Fibroblast of skin of right quadriceps (primary cell): ENCODE measurements at places on chromosomes 6 and 20.

DNA sequence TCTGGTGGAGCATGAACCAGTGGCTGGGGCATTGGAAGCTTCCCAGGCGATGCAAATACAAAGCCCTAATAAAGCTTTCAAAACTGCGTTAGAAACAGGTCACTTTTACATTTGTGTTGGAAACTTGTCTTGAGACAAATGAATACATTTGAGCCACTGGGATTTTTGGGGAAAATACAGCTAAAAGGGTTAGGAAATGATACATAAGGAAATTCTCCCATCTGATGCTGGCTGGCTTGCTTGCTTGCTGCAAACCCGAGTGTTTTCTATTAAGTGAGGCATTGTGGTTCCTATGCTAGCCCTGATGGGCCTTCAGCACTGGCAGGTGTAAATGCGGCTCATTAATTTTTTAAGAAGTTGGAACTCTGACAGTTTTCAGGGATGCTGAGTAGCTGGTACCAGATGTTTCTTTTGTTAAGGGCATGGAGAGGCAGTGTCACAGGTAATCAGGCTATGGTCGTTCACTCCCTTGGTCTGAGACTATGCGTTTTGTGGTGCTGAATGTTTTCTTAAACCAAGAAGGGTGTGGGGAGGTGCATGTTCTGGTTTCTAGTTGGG, 35.2 kb downstream of the RREB1 start:
- no peak for DNase-seq

GRCh38 chr20:58374027-58374850, 14.8 kb upstream of the VAPB start:
- no peak for DNase-seq

DNA sequence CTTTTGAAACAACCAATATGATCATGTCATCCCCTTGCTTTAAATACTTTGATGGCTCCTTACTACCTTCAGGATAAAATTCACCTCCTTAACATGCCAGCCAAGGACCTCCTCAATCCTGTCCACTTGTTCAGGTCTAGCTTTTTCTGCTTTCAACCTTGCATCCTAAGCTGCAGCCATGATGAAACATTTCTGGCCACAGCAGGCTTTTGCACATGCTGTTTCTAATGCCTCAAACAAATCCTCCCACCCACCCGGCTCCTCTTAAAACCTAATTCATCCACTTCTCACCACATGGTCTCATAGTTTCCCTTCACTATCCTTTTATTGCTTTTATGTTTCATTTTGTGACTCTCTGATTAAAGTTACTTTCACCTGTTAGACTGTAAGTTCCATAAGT, 124.6 kb downstream of the MYB start:
- no peak for DNase-seq

GRCh38 chr6:42452171-42453030, 675 bp upstream of the TRERF1 start:
- peak; percentile 87 for DNase-seq

DNA sequence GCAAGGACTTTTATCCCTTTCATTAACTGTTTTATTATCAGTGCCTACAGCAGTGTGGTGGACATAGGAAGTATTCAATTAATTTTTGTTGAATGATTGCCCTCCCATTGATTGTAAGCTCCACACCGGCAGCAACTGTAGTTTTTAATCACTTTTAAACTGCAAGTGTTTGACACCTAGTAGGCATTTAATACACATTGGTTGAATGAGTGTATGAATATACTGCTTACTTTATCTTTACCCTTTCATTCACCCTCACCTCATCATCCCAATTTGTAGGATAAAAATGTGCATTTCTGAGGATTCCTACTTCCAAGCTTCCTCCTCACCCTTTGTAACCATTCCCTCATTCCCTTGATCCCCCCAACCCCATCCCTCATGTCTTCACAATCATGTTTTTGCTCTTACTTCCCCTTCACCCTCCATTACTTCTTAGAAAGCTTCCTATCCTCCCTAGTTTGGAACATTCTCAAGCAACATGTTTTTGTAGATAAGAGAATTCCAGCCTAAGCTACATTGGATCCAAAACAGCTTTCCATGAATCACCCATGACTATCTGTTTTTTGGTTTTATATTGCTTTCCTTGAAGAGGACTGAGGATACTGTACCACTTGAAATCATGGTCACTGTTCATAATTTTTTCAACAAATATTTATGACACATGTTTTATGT, 955 bp upstream of the SLC26A8 start:
- DNase-seq, result no peak

DNA sequence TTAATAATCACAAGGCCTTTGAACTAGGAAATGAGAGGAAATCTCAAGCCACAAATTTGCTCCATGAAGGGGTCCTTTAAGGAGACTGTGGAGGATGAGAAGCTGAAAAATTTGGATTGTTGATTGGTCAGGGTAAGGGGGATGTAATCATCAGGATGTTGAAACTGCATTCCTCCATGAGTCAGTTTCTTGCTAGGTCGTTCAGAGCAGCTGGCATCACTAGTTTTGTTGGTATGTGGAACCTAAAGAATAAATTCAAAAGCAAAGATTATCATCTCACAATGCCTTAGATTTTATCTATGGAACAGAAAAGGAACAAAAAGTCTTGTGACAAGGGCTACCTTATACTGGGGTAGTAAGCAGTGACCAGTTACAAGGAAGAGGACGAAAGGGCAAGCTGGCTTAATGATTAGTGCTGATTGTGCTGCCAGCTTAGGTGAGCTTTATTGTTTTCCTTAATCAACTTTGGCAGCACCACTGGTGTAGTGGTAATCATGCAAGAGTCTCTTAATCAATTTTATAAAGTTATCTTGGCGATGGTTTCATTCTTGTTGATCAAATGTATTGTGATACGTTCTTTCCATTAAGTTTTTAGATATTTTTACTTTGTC, 36.6 kb downstream of the CRISP2 start:
- DNase-seq, result peak; percentile 54

GRCh38 chr6:49541936-49542335, 8.5 kb upstream of the C6orf141 start:
- no peak for DNase-seq

DNA sequence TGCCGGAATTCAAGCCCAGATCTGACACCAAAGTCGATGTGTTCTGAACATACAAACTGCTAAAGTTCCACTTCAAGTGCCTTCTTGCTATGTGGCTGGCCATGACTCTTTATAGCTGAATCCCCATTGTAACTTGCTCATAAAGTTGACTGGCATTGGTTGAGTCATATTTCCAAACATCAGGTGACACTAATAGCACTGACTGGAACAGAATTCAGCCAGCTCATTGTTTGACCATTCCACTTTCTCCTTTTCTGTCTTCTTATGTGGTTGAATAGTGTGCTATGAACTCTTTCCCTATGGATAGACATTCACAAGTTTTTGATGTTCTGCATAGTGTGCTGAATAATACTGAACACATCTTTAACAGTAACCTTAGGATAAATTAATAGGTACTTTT, 266.2 kb upstream of the ZFP64 start:
- DNase-seq, result peak; percentile 30

GRCh38 chr20:62159839-62160238, 16.3 kb downstream of the SS18L1 start:
- peak; percentile 40 for DNase-seq

DNA sequence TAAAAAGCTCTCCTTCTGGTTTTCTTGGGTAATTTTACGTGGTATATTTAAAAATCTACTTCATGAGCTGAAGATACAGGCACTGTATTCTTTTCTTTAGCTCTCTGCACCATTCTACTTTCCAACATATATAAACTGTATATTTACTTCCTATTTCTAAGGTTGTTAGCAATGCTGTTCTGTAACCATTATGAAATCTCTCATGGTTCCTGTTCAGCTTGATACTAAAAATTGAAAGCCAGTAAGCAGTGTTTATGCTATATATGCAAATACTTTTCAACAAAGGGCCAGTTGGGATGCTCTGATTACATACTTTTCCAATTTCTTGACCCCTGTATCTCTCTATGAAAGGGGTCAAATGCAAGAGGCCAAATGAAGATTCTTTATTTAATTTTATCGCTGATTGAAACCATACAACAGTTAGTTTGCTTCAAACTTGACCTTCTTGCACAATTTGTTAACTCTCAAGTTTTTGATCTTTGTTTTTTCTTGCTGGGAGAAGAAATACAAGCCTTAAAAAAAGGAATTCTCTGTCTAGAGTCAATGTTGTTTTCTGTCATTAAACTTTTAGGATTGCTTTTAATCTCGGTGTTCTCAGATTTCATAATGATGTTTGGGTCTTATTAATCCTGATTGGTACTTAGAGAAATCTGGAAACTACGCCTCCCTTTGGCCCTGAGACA, 223.2 kb downstream of the PRL start:
- DNase-seq, result no peak

DNA sequence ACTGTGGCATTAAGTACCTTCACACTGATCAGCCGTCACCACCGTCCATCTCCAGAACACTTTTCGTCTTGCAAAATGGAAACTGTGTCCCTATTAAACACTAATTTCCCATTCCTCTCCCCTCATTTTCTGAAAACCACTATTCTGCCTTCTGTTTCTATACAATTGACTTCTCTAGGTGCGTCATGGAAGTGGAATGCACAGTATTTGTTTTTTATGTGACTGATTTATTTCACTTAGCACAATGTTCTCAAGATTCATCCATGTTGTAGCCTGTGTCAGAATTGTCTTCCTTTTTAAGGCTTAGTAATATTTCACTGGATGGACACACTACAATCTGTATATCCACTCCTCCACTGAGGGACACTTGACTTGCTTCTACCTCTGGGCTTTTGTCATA, 53.8 kb upstream of the PDE10A start:
- DNase-seq, result no peak

DNA sequence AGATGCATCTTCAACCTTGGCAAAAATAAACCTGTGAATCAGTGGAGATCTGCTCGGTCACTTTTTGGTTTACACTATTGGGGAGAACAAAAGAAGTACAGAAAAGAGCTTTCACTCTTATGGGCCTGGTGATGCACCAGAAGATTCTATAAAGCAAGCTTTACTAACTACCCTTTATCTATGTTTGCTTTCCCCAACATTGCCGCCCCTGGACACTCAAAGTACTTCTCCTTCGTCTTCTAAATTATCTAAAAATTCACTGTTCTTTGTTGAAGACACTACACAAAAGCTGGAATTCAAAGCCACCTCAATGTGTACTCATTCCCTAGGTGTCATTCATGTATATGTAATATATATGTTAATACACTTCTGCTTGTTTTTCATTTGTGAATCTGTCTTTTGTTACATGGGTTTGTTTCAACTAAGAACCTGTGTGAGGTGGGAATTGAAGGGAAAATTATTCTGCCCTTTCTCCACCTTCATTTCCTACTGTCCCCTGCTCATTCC, 97.9 kb upstream of the BTN3A2 start:
- DNase-seq, result no peak

- DNase-seq, result no peak
Observed at GRCh38 chr20:9686001-9686400, 152.9 kb downstream of the PAK5 start.

- DNase-seq, result no peak
Observed at GRCh38 chr6:39171489-39172376, 56.7 kb upstream of the SAYSD1 start.

GRCh38 chr6:1365686-1366085, 23.7 kb upstream of the FOXF2 start:
- DNase-seq, result no peak

DNA sequence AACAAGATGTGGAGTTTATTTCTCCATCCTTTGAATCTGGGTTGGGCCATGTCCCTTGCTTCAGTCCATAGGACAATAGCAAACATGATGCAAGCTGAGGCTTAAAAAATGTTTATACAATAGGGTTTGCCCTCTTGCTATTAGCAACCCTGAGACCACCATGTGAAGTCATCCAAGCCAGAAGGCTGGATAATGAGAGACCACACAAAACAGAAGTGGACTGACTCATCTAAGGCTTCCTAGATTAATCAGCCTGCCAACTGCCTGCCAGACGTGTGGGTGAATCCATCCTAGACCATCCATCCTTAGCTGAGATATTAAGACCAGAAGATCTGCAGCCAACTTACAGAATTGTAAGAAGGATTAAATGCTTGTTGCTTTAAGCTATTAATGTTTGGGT, 38.1 kb upstream of the ISM1 start:
- no peak for DNase-seq

- DNase-seq, result peak; percentile 41
Observed at GRCh38 chr6:34680802-34681515, 15.6 kb downstream of the ILRUN start.

DNA sequence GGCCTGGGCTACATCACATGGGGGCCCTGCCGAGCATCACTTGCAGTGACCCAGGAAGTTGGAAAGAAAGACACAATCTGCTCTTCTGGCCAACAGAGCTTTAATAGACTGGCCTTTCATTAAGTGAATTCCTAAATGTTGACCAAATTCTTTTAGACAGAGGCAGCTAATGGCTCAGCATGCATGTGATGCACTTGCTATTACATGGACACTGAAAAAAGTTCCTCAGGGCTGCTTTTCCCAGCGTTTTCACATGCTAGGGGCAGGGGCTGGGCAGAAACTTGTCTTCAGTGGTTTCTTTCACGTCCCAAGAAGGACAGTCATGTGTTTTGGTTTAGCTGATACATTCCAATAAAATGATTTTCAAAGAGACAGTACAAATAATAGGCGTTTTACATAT, 651.0 kb upstream of the SLC35B3 start:
- DNase-seq, result peak; percentile 1

DNA sequence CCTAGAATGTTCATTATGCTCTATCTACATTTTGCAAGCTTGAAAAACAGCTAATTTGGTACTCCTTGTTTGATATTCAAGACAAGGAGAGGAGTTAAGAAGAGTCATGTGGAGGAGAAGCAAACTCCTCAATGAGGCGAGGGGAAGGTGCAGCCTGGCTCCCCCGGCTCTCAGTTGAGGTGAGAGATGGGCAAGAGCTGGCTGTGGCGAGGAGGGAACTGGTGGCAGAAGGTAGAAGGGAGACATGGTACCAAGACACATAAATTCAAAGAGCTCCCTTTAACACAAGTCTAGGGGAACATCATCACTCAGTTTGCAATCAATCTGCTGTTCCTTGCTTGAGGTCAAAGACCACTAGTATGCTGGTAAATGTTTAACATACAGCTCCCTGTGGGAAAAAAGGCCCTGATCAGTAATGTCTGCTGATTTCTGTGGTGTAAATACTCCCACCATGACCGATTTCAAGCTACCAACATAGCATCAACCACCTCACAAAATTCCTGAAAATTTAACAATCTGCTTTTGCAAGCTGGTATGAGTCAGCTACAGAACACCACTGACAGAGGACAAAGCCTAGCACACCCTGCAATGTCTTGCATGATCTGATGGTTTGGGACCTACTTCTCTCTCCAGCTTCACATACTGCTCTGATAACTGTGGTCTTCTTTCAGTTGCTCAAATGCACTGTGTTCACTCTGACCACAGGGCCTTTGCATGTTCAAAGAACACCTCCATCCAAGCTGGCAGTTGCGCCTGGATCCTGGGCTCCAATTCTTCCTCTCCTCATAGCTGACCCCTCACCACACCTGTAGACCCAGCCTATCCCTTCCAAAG, 516.3 kb upstream of the CHD6 start:
- no peak for DNase-seq

- no peak for DNase-seq
Observed at GRCh38 chr6:5091210-5092069, 6.3 kb downstream of the PPP1R3G start.

DNA sequence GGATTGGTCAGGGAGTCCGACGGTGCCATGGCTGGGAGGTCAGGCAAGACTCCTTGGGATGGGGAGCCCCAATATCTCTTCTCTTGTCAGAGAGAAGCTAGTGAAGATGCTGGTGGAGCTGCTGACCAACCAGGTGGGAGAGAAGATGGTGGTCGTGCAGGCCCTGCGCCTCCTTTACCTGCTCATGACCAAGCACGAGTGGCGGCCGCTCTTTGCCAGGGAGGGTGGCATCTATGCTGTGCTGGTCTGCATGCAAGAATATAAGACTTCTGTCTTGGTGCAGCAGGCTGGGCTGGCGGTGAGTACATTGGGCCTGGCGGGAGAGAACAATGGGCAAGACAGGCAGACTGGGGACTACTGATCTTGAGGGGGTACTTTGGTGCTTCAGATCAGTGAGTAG, 10.9 kb downstream of the CUL9 start:
- no peak for DNase-seq
